ENCODE measurements at places on chromosomes 12 and 14.

- no peak for DNase-seq
Measured at GRCh38 chr12:13125996-13126395, 22.5 kb upstream of the GSG1 start.

- no peak for DNase-seq
Measured at GRCh38 chr12:112830901-112831300, 39.4 kb downstream of the RPH3A start.

DNA sequence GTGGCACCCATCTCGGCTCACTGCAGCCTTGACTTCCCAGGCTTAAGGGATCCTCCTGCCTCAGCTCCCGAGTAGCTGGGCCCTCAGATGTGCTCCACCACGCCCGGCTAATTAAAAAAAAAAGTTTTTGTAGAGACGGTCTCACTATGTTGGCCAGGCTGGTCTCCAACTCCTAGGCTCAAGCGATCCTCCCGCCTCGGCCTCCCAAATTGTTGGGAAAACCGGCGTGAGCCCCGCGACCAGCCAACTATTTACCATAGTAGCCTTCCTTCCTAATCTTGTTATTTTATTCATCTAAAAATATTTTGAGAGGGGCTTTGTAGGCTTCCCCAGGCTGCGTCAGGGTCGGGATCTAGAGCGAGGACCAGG lies 25.4 kb upstream of the YY1 start:
- DNase-seq: no peak

DNA sequence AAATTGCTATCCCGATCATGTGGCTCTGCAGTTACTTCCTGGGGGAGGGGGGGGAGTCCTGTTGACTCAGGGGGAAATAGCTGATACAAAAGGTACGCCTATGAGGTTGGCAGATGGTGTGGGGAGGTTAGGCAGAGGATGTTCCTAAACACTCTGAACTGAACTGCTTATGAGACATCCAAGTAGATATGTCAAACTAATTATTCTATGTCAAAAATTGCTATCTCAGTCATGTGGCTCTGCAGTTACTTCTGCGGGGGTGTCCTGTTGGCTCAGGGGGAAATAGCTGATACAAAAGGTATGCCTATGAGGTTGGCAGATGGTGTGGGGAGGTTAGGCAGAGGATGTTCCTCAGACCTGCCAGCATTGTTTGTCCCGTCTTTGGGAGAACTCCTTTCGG lies 5.1 kb upstream of the VCPKMT start:
- no peak for DNase-seq

DNA sequence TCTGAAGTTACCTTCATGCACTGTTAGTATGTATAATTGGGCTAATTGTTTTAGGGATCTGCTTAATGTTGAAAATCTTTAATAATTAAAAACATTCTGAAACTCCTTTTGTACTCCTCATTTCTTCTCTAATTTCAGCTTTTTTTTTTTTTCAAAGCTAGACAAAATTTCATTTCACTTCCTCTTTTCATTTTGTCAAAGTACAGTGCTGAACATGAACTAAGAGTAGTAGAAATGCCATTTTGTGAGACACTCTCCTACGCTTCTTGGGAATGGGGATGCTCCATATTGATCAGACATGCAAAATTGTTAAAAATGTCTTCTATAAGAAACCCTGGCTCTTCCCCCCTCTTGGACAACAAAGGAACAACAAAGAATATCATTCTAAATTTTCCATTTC lies 1.7 kb downstream of the ABCD2 start:
- DNase-seq: no peak

DNA sequence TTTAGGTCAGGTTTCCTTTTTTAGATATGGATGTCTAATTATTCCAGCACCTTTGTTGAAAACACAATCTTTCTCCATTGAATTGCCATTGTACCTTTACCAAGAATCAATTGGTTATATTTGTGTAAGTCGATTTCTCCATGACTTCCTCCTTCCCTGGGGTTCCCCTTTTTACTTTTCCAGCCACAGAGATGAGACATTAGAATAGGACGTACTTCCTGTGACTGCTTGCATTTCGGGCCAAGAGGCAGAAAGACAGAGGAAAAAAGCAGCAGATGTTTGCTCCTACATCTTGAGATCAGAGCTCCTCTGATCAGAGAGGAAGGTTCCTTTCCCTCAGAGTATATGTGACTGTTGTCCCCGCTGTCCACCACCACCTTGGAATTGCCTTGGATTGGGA lies 453.7 kb upstream of the RGS6 start:
- peak; percentile 8 for DNase-seq

DNA sequence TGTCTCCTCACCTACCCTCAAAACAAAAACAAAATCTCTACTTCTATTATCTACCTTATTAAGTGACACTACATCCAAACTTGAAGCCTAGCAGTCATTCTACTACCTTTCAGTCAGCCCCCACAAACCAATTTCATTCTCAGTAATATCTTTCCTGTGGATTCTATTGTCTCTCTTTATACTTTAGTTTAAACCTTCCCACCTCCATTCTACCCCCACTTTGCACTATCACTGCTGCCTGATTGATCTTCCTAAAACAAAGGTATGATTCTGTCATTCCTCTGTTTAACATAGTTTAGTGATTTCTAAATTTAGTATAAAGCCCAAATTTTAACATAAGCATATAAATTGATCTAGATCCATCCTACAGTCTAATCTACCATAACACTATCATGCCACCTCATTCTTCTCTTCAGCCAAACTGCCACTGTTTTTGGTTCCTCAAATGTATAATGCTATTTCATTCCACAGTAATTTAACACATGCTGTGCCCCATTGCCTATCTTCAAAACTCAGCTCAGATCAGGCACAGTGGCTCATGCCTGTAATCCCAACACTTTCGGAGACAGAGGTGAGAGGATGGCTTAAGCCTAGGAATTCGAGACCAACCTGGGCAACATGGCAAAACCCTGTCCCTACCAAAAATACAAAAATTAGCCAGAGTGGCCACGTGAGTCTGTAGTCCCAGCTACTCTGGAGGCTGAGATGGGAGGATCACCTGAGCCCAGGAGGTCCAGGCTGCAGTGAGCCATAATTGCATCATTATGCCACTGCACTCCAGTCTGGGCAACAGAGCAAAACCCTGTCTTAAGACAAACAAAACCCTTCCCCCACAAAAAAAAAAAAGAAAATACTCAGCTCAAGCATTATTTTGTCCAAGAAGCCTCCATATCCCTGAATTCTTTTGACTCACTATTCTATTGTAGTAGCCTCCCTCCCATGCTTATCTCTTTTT lies 3.1 kb upstream of the STRN3 start:
- no peak for DNase-seq

DNA sequence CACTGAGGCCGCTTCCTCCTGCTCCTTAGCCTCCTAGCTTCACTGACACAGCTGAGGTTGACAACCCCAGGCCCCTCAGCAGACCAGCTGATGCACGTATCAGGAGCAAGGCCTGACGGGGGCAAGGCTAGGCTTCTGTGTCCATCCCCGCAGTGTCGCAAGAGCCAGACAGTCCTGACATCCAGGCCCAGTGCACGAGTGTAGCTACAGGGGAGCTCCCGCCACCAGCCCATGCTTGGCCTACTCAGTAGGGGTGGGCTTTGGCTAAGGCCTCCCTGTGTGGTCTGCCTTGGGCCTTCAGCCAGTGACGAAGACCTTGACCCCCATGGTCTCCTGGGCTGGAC lies 179.1 kb downstream of the DPF3 start:
- DNase-seq: no peak

DNA sequence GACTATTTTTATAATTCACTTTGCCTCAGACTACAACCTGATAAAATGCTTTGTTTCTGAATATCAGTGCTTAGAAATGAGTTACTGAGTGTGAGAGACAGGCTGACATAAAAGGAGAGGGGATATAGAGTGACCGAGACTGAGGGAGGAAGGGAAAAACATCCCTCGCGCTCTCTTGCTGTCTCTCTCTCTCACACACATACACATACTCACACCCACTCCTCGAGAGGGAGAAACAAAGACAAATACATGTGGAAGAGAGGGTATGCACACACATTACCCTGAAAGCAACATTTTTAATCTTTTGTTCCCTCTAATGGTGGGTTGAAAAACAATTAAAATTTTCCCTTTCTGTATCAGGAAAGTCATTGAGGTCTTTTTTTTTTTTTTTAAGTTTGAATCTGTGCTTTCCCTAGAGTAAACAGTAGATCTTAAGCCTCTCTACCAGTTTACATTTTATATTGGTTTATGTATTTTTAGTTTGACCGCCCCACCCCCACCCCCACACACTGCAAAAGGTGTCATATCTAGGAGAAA lies 45.3 kb downstream of the FRS2 start:
- no peak for DNase-seq

DNA sequence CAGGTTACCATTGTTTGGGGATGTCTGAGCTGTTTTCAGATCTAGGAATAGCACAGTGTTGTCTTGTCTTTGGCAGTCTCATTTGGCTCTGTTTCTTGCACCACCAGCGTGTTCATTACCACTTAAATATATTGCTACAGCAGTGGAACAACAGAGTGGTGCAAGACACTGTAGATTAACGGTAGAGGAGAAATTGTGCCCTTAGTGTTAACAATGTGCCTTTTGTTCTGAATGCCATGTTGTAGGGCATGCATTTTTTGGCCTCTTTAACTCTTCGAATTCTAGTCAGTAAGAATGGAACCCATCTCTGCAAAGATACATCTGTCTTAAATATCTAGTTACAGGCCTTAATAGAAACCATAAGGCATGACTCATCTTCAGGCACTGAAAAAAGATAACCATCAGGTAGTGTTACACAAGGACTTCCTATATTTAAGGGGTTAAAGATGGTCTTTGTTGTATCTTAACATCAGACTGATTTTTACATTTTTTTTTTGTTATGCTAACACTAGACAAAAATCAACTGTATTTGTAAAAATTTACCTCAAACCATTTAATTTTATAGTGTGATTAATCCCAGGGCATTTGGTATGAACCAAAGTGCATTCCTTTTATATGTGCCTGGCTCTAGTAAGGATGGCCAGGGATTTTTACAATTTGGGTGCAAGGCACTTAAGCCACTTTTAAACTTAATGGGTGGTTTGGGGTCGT lies 12.9 kb downstream of the DYRK2 start:
- no peak for DNase-seq

- DNase-seq: no peak
Measured at GRCh38 chr14:22952418-22952817, 4.5 kb downstream of the HAUS4 start.

DNA sequence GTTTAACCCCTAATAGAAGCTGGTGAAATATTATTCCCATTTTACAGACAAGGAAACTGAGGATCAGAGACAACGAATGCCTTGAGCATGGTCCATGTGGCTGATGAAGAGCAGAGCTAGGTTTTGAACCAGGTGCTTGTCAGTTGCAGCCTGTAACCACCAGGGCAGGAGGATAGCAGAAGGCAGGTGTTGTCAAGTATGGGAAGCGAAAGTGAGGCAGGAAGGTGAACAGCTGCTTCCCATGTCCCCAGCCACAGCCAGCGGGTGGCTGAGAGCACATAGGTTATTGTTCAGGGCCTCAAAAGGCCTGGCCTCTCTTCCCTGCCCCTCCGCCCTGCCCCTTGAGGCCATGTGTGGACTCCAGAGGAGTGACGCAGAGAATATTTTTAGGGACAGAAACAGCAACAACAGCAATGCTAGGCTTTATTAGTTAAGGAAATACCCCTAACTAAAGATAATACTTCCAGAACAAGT lies 39.6 kb downstream of the IQSEC3 start:
- DNase-seq: no peak

GRCh38 chr12:40701756-40702155 lies 9.5 kb downstream of the CNTN1 start:
- no peak for DNase-seq

- no peak for DNase-seq
Measured at GRCh38 chr14:73788701-73789551, 62.7 kb upstream of the PTGR2 start.
